ENCODE measurements at places on chromosomes 12 and 14. TPM values are rescaled to one million over a fixed set of nuclear protein-coding genes. Genes with fewer than 3 reads are reported as not detected.

CLEC6A gene
- not detected for total RNA-seq

DNA sequence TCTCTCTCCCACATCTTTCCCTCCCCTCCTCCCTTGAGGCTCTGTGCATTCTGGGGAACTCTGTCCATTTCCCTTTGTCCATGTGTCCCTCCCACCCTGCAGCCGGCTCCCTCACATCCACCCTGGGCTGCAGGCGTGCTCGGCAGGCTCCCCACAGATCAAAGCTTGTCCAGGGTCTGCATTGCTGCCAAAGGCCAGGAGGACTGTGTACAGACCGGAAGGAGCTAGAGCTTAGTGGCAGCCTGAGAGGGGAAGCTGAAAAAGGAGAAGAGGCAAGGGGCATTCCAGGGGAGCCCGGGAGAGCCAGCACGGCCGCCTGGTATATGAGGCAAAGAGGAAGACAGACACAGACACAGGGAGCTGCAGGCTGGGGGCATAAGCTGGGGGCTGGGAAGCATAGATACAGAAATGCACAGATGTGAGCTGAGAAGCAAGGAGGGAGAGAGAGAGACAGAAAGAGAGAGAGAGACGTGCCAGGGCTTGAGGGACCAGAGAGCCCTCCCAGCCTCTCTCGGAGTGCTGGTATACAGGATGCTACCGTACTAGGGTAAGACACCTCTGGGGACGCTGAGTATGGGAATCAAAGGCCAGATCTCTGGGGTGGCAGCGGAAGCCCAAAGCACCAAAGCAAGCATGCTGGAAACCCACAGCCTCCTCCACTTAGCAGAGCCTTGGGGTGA lies 3.3 kb downstream of the CD4 start:
- peak; percentile 78 for DNase-seq

DNA sequence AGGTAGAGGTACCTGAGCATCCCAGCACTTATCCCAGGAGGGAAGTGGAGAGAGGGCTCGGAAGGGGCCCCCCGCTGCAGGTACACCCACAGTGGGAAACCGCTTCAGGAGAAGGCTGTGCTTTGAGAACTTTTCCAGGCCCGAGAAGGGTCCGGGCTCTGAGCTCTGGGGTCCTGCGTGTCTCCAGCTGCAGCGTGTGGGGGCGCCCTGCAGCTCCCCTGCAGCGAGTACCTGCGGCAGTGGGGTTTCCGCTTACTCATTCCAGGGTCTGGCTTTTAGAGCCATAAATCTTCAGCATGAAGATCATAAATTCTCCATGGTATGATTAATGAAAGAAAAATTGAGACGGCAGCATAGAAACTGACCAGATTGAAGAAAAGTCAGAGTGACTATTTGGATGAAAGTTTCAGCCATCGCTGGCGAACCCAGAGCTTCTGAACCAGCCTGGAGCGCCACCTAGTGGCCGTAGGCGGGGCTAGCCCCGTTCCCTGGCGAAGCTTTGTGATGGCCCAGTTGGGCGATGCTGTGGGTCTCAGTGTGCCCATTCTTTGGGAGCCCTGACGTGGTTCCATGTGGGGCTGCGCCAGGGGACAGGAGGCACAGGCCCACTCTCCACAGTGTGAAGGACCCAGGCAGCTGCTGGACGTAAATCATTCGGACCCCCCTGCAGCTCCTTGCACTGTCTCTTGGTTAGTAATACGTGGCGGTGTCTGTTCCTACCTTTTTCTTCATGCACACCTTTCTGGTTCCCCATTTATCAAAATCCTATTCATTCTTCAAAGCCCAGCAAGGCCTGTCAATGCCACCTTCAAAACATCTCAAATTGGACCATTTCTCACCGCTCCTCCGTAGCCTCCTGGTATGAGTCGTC lies 198.2 kb downstream of the TSPAN9 start:
- DNase-seq: peak; percentile 84

GRCh38 chr12:92108651-92109050 lies 37.0 kb downstream of the BTG1 start:
- DNase-seq: peak; percentile 83

GRCh38 chr12:111699-112493 lies 45.3 kb downstream of the IQSEC3 start:
- DNase-seq: peak; percentile 28

DNA sequence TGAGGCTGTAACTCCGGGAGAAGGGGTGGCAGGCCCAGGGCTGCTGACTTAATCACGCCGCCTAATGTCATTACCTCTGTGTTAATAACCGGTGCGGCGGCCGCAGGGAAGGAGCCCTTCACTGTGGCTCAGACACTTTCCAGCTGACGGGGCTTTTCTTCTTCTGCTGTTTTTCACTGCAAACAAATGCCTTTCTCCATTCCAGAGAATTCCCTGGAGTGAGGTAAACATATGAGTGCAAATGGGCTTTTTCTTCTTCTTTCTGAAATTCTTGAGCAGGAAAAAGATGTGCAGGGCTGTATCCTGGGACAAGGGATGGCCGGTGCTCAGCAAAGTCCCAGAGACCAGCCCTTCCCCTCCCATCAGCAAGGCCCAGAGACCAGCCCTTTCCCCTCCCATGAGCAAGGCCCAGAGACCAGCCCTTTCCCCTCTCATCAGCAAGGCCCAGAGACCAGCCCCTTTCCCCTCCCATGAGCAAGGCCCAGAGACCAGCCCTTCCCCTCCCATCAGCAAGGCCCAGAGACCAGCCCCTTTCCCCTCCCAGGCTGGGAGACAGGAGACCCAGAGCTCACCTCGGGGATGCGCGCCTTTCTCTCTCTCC lies 33.4 kb upstream of the FAM181A start:
- no peak for DNase-seq
